ENCODE measurements at places on chromosomes 4 and X. TPM values are rescaled to one million over a fixed set of nuclear protein-coding genes. Genes with fewer than 3 reads are reported as not detected.
A peak's percentile ranks its signal among the peaks of the same experiment; 100 is the strongest.

AKAP4 gene
- total RNA-seq: not detected

DNAJB14 gene
- 61.6 TPM for total RNA-seq

RTL3 gene
- not detected for total RNA-seq

SLC34A2 gene
- total RNA-seq: not detected

DNA sequence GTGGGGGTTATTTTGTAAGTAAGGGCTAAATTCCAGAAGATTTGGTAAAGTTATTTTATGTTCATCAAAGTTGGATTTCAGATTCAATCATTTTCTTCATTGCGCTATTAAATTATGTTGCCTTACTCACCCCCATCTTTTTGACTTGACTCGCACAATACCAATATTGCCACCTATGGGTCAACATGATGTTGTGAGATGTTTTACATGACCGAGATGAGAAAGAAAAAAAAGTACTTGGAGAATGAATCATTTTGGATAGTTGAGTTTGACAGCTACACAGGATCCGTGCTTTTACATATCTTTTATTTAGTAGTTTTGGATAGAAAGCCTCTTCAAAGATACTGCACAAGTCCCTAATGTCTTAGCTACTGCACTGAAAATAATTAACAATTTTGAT lies 224.2 kb upstream of the EMCN start:
- DNase-seq: no peak
- H3K4me1 ChIP-seq: no peaks in the 10 kb centered on the region
- no peak overlapping the region for H3K27ac ChIP-seq

GRCh38 chr4:955931-956381 lies 17.4 kb downstream of the DGKQ start:
- H3K4me1 ChIP-seq: no peaks in the 10 kb centered on the region
- no peak for DNase-seq

DNA sequence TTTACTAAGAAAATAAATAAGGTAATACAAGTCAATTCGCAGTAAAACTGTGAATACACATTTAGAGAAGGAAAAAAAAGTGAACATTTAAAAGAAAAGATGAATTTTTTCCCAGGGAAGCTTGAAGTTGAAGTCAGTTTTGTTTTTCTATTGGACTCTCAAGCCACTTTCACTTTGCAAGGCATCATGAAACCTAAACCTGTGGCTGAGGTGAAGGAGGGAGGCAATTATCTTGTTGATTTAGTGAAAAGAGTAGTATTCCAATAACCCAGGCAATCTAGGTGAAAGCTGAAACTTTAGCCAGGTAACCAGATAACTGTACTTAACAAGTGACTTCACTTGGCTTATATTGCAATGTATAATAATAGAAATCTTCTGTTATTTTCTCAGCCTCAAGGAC lies 138.6 kb downstream of the HDX start:
- DNase-seq: no peak
- H3K4me3 ChIP-seq: no peak overlapping the region
- H3K36me3 ChIP-seq: no peaks in the 10 kb centered on the region
- H3K4me1 ChIP-seq: no peaks in the 10 kb centered on the region
- no peaks in the 10 kb centered on the region for H3K27me3 ChIP-seq

DNA sequence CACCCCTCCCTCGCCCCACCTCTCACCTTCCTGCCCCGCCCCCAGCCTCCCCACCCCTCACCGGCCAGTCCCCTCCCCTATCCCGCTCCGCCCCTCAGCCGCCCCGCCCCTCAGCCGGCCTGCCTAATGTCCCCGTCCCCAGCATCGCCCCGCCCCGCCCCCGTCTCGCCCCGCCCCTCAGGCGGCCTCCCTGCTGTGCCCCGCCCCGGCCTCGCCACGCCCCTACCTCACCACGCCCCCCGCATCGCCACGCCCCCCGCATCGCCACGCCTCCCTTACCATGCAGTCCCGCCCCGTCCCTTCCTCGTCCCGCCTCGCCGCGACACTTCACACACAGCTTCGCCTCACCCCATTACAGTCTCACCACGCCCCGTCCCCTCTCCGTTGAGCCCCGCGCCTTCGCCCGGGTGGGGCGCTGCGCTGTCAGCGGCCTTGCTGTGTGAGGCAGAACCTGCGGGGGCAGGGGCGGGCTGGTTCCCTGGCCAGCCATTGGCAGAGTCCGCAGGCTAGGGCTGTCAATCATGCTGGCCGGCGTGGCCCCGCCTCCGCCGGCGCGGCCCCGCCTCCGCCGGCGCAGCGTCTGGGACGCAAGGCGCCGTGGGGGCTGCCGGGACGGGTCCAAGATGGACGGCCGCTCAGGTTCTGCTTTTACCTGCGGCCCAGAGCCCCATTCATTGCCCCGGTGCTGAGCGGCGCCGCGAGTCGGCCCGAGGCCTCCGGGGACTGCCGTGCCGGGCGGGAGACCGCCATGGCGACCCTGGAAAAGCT lies at the start of the genes HTT and HTT-AS:
Gene HTT (plus strand): TSS at position 604 of the 768 bp plus-strand sequence. CDS start 145 bp downstream, at position 749.
Gene HTT-AS (minus strand): TSS at position 461 of the 768 bp plus-strand sequence.
- DNase-seq: peak; percentile 97
- H3K27me3 ChIP-seq: no peaks in the 10 kb centered on the region
- peaks cover 20% of the 10 kb centered on the region for H3K4me1 ChIP-seq
- H3K4me3 ChIP-seq: peak within 1 kb of the TSS; percentile 92
- H3K27ac ChIP-seq: peak within 1 kb of the TSS; percentile 94

DNA sequence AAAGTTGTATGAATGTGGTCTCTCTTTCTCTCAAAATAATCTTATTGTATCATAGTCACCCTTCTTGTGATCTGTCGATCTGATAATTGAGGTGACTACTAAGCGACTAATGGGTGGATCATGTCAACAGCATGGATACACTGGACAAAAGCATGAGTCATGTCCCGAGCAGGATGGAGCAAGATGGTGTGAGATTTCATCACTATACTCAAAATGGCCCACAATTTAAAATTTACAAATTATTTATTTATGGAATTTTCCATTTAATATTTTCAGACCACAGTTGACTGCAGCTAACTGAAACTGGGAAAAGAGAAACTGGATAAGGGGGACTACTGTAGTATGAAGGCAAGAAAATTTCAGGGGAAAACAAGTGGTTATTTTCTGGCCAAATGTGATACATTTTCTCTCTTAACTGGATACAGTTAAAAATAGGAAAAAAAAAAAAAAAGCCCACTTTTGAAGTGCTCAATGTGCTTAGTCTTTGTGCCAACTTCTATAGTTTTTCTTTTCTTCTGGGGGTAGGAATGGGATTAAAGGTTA lies 25.3 kb downstream of the FAM241A start:
- H3K27me3 ChIP-seq: no peaks in the 10 kb centered on the region
- H3K4me3 ChIP-seq: no peak overlapping the region
- peaks cover 28% of the 10 kb centered on the region for H3K4me1 ChIP-seq
- DNase-seq: no peak
- peaks cover 11% of the 10 kb centered on the region for H3K36me3 ChIP-seq
- H3K27ac ChIP-seq: no peak overlapping the region

- peak; percentile 38 for DNase-seq
- peak overlapping the region; percentile 78 for H3K4me3 ChIP-seq
- H3K27ac ChIP-seq: peak overlapping the region; percentile 77
- peaks cover 3% of the 10 kb centered on the region for H3K27me3 ChIP-seq
- peaks cover 2% of the 10 kb centered on the region for H3K4me1 ChIP-seq
- no peaks in the 10 kb centered on the region for H3K36me3 ChIP-seq
Observed at GRCh38 chrX:41276661-41277506, 57.1 kb upstream of the DDX3X start.

GRCh38 chr4:77710684-77711083 lies 105.1 kb downstream of the CXCL13 start:
- H3K36me3 ChIP-seq: peaks cover 40% of the 10 kb centered on the region
- no peak overlapping the region for H3K4me3 ChIP-seq
- H3K4me1 ChIP-seq: peaks cover 25% of the 10 kb centered on the region
- no peak overlapping the region for H3K27ac ChIP-seq
- no peak for DNase-seq

PNMA6E gene
- total RNA-seq: not detected

DNA sequence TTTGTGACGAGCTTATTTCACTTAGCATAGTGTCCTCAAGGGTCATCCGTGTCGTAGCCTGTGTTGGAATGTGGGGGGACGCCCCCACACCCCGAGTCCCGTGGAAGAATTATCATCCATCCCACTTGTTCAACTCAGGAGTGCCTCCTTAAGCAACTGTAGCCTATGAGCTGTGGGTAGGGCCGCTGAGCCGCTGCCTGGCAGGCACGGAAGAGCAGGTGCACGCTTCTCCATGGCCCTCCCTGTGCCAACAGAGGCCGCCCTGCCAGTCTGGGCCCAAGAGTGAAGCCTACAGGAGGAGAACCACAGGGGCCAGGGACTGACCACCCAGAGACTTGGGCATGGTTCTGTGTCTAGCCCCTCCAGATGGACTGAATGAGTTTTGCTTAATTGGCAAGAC lies 2.3 kb upstream of the RGS12 start:
- no peaks in the 10 kb centered on the region for H3K36me3 ChIP-seq
- peaks cover 63% of the 10 kb centered on the region for H3K27me3 ChIP-seq
- no peak overlapping the region for H3K27ac ChIP-seq
- H3K4me3 ChIP-seq: no peak overlapping the region

DNA sequence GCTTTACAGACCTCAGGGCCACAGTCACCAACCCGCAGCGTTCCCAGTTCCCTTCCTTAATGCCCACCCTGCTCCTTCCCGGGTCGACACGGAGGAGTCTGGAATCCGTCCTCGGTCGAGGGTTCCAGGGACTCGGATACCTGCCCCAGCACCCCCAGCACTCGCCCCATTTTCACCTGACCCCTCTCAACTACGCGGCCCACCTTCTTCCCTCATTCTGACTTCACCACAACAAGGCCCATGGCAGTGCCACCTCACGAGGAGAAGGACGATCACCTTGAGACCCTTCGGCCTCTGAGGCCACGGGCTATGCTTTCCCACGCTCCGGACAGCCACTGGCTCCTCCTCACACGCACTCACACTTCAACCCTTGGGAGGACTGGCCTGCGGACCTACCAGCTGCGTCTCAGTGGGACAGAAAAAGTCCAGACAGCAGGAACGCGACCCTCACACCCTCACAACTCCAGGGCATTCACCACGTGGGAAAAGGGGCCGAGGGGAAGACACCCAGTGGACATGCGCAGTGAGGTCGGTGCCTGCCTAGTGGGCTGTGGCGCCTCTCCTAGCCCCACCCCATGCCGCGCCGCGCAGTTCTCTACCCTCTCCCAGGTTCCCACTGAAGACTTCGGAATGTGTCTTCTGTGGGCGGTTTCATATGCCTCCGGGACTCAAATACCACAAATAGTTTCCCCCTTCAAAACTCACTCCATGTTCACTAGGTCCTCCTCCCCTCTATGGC lies at the start of gene XAGE3:
Gene XAGE3 (minus strand): TSS at position 474 of the 739 bp plus-strand sequence. CDS start 950 bp downstream, outside the sequence.
- no peaks in the 10 kb centered on the region for H3K36me3 ChIP-seq
- DNase-seq: no peak
- H3K27ac ChIP-seq: no peak within 1 kb of the TSS
- peaks cover 10% of the 10 kb centered on the region for H3K27me3 ChIP-seq

CXorf49 gene
- total RNA-seq: not detected

DNA sequence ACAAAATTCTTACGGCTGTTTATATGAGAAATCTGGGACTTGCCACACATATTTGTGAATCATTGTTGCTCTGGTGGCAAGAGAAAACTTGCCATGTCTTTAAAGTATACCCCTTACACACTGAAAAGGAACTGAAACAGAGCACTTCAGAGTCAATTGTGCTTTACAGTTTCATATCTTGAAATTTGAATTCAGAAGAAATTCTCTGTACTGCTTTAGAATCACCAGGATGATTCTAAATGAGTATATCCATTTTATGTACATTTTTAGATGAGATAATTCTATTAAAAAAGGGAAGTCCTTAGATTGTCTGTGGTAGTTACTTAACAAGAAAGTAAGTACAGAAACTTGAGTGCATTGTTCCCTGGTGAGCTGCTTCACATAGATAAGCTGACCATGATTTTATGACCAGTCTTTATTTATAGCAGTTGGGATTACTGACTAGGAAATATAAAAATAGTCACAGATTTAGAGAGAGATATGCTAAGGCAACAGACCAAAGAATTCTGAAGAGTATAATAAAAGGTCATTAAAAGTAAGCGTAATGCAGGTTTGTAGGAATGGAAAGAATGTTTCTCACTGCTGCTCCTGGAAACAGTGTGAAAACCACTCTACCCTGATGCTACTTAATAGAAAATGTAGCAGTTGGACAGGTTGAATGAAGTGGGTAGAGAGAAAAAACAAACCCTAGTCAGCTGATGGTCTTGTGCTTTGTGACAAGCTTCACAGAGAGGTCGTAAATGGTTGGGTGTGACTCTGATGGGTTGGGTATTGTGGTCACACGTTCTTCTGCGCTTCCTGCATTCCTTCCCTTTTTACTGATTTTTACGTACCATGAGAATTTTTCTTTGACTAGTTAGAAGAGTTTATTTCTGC lies 41.0 kb downstream of the FNIP2 start:
- DNase-seq: no peak
- H3K4me1 ChIP-seq: peaks cover 24% of the 10 kb centered on the region
- peaks cover 2% of the 10 kb centered on the region for H3K36me3 ChIP-seq
- H3K27ac ChIP-seq: peak overlapping the region; percentile 77

FHDC1 gene
- total RNA-seq: 0.22 TPM

- no peak overlapping the region for H3K27ac ChIP-seq
- H3K36me3 ChIP-seq: no peaks in the 10 kb centered on the region
- peaks cover 34% of the 10 kb centered on the region for H3K27me3 ChIP-seq
Observed at GRCh38 chr4:147479786-147480185, 1.1 kb upstream of the EDNRA start.

DNA sequence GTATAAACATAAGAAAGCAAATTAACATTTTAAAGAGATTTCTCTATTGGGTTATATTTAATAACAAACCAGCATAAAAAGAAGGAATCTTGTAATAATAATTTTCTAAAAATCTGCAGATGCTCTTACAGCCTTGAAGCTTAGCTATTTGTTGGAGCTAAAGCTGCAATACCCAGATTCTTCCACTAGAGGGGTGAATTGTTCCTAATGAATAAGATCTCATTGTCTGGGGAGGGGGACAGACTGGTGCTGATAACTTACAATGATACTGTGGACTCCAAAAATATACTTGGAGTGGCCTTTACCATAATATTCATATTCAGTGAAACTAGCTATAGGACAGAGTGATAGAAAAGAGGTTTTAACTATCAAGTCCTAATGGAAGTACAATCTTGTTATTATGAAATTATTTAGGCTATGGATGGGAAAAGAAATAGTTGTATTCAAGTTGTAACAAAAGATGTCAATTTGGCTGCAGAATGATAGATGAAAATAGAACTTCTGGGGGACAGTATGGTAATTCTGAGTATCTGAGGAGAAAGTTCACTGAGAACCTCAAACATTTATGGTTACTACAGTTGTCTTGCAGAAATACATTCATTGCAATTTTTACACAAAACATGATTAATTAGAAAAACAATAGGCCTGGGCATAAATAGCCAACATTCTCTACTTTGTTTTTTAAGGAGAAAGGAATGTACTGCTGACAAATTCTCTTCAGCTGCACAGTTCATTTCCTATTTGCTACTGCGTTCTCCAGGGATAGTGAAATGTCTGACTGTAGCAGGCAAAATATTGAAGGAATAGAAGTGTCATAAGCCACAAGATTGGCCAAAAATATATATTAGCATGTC lies 443.3 kb downstream of the GBA3 start:
- H3K36me3 ChIP-seq: no peaks in the 10 kb centered on the region
- no peak overlapping the region for H3K4me3 ChIP-seq
- no peak overlapping the region for H3K27ac ChIP-seq
- no peaks in the 10 kb centered on the region for H3K27me3 ChIP-seq
- H3K4me1 ChIP-seq: no peaks in the 10 kb centered on the region
- DNase-seq: no peak

RNF175 gene
- total RNA-seq: not detected

Data from activated naive CD8-positive, alpha-beta T cell treated with anti-CD3 and anti-CD28 coated beads, Interleukin-2, amount 10 ng/mL, durations not matched to agents 7 days and 5 days (primary cell).